Left lobe of liver (tissue), 2 donors: ENCODE measurements at places on chromosomes 16 and 17. TPM values are rescaled to one million over a fixed set of nuclear protein-coding genes. Genes with fewer than 3 reads are reported as not detected.

The GRAPL gene
- total RNA-seq, result 3.0 TPM

The UTS2R gene
- not detected for total RNA-seq

The MEOX1 gene
- total RNA-seq, result not detected

The SAMD14 gene
- 1.9 TPM for total RNA-seq

The SRSF1 gene
- 81.6 TPM for total RNA-seq

The LHX1 gene
- not detected for total RNA-seq

The P2RX1 gene
- total RNA-seq, result 0.13 TPM

The CD79B gene
- 0.81 TPM for total RNA-seq

The WNT3 gene
- 2.7 TPM for total RNA-seq

The ASPSCR1 gene
- 62.9 TPM for total RNA-seq

The CCL23 gene
- total RNA-seq, result 1.4 TPM

DNA sequence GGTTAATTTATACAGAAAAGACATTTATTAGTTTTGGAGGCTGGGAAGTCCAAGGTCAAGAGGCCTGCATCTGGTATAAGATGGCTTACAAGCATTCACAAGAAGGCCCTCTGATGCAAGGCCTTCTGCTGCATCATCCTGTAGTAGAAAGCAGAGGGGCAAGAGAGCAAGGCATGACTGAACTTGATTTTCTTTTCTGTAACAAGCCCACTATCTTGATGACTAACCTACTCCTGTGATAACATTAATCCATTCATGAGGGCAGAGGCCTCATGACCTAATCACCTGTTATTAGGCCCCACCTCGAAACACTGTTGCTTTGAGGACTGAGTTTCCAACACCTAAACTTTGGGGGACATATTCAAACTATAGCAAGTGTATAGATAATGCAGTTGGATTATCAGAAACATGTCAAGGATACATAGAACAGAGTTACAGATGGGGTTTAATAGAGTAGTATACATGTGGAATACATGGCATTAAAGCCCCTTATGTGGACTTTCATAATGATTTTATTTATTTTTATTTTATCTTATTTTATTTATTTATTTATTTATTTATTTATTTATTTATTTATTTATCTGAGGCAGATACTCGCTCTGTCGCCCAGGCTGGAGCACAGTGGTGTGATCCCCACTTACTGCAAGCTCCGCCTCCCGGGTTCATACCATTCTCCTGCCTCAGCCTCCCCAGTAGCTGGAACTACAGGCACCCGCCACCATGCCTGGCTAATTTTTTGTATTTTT is 88.2 kb downstream of the CHD9 start:
- DNase-seq, result no peak

DNA sequence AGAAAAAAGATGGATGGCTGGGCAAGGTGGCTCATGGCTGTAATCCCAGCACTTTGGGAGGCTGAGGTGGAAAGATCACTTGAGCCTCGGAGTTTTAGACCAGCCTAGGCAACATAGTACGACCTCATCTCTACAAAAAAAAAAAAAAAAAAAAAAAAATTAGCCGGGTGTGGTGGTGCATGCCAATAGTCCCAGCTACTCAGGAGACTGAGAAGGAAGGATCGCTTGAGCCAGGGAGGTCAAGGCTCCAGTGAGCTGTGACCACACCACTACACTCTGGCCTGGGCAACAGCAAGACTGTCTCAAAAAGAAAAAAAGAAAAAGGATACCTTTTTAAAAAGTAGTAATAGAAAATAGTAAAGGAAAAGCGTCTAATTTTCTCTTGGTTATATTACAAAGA is 20.7 kb downstream of the ZNF652 start:
- no peak for DNase-seq

GRCh38 chr16:31920373-31920772 is 46.8 kb downstream of the ZNF267 start:
- DNase-seq, result no peak

DNA sequence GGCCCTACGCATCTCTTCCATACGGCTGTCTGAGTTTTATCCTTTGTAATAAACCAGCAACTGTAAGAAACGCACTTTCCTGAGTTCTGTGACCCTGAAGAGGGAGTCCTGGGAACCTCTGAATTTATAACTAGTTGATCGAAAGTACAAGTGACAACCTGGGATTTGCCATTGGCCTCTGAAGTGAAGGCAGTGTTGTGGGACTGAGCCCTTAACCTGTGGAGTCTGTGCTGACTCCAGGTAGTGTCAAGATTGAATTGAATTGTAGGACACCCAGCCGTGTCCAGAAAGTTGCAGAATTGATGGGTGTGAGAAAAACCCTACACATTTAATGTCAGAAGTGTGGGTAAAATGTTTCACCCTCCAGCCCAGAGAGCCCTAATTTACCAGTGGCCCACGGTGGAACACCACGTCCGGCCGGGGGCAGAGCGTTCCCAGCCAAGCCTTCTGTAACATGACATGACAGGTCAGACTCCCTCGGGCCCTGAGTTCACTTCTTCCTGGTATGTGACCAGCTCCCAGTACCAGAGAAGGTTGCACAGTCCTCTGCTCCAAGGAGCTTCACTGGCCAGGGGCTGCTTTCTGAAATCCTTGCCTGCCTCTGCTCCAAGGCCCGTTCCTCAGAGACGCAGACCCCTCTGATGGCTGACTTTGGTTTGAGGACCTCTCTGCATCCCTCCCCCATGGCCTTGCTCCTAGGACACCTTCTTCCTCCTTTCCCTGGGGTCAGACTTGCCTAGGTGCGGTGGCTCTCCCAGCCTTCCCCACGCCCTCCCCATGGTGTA is 1.5 kb downstream of the GAA start:
- DNase-seq, result peak; percentile 46

- no peak for DNase-seq
Measured at GRCh38 chr17:46853896-46854444, 2.6 kb downstream of the WNT9B start.

DNA sequence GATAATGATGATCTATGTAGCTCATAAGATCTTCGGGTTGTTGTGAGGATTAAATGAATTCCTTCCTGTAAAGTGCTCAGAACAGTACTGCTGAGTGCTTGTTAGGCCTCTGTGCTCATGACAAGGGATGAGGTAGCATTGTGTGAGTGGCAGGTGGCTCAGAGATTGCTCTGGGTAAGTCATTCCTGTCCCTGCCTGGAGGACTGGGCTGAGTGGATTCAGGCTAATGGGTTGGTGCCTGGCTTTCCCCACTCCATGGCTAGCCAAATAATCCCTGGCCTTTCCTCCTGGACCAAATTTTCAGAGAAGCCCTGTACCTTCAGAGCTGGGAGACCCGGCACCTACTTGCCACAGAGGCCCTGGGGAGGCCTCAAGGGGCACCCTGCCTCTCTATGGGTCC is 1.3 kb upstream of the CCDC92B start:
- no peak for DNase-seq

DNA sequence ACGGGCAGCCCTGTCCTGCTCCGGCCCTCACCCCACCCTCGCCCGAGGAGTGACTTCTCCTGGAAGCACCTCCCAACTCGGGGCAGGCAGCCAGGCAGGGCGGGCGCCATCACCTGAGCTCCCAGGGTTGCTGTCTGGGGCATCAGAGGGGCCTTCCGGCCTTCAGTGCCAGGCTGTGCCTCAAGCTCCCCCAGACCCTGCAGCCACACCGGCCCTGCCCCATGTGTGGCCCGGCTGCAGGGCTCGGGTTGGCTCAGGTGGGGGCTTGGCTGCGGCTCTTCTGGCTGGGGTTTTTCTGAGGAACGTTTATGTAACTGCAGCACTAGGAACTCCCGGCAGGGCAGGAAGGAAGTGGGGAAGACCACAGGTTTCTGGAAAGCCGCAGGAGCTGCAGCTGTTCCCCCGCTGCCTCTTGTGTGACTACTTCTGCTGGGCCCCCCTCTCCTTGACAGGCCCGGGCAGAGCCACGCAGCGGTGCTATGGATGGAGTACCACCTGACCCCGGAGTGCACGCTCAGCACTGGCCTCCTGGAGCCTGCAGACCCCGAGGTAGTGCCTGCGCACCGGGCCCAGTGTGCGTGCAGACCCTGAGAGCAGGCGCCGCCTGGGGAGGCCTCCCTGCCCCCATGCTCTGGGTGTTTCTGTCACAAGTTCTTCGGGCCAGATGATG is 45.6 kb downstream of the PRMT7 start:
- no peak for DNase-seq

GRCh38 chr16:71600822-71601221 is 23.9 kb upstream of the TAT start:
- DNase-seq, result peak; percentile 94

DNA sequence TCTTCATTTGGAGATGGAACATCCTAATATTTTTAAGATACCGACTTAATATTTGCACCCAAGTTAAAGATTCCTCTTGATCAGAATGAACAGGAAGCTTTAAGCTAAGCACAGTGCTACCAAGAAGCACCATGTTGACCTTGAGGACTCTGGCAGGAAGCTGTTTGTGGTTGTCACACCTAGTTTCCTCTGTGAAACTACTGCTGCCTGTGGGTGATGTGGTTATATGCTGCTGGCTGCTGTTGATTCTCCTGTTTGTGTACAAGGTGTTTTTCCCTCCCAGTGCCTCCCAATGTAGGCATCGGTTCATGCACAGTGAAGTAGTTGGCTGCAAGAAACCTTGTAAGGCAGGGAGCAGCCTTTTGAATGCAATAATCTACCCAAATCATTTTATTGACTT is 23.4 kb downstream of the RBL2 start:
- DNase-seq, result no peak

- peak; percentile 81 for DNase-seq
Measured at GRCh38 chr17:55717898-55718735, 4.5 kb downstream of the TMEM100 start.

- DNase-seq, result no peak
Measured at GRCh38 chr16:34648-34987, 18.8 kb downstream of the POLR3K start.

GRCh38 chr17:55731586-55732250 is 9.1 kb upstream of the TMEM100 start:
- peak; percentile 81 for DNase-seq

DNA sequence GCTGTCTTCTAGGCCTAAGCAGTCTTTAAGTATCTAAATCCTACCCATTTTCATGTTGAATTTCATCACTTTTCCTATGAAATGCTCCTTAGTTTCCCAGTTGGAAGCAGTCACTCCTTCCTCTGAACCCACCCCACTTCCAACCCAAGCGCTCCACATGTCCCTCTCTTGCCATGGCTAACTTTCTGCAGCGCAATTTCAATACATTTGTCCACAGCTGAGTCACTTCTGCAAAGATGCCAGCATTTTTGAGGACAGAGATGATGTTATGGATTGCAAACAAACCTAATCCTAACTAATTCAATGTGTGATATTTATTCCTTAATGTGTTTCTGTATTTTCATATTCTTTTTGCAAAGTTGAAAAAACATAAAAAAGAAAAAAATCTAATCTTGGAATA is 71.7 kb downstream of the HLF start:
- DNase-seq, result no peak

DNA sequence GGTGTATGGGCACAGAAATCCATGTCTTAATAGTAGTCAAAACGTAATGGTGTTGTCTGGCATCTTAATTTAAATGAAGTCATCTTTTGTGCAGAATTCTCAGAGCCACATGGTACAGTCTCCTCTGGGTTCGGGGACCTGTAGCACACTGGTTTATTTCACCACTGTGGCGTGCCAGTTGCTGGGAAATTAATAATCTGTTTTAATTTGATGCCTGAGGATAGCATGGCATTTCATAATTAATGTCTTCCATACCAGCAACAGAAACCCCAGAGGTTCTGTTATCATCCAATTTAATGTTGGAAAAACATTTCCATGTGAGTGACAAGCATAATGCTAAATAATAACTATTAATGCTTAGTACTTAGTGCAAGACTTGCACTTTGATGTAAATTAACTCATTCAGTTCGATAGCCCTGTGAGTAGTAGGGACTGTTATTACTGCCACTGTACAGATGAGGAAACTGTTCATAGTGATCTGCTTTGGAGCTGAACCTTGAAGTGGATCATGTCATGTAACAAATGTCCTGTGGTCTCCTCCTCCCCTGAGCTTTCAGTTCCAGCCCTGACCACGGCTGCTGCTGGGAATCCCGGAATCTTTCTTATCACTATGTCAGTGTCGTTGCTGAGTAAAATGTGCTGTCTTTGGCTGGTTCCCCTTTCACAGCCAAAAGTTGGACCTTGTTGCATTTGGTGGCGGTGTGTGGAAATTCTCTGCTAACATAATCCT is 51.2 kb downstream of the SNX29 start:
- DNase-seq, result no peak

DNA sequence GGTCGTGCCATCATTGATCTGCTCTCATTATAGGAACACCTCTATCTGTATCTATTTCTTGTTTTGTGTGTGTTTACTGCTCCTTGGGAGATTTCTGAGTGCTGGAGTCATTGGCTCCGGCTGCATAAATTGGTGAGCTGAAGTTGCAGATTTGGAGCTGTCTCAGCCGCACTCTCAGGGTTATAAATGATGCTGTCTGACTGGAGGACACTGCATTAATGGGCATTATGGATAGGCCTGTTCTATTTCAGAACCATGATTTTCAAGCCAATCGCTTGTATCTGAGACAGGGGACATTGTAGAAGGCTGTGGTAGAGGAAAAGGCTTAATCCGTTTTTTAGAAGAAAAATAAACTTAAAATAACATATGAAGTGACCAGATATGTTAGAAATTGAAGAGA is 126.4 kb upstream of the KIF2B start:
- DNase-seq, result no peak

- no peak for DNase-seq
Measured at GRCh38 chr17:27990100-27990499, 52.4 kb upstream of the NLK start.

DNA sequence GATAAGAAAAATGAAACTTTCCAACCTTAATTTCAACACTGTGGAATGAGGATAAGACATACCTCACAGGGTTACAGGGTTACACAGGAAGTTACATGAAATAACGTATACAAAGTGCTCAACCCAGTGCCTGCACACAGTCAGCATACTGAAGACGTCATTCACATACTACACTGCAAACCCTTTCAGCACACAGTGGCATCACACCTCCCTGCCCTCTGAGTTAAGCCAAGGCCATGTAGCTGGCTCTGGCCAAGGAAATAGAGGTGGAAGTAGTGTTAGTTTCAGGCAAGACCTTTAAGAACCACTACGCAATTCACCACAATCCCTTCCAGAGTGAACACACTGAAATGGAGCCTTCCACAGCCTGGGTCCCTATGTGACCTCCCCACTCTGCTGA is 46.6 kb upstream of the GSG1L start:
- no peak for DNase-seq

- peak; percentile 34 for DNase-seq
Measured at GRCh38 chr16:66264311-66265047, 102.0 kb upstream of the CDH5 start.

DNA sequence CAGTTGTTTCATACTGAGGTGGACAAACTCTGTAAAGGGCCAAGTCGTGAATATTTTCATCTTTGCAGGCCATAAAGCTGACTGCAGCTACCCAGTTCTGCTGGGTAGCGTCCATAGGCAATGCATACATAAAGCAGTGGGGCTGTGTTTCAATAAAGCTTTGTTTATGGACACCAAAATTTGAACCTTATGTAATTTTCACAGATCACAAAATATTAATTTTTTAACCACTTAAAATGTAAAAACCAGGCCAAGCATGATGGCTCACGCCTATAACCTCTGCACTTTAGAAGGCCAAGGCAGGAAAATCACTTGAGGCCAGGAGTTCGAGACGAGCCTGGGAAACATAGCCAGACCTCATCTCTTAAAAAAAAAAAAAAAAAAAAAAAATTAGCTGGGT is 148.0 kb downstream of the CCDC182 start:
- DNase-seq, result no peak
